ENCODE measurements at places on chromosomes 5 and 9.
A peak's percentile ranks its signal among the peaks of the same experiment; 100 is the strongest.

DNA sequence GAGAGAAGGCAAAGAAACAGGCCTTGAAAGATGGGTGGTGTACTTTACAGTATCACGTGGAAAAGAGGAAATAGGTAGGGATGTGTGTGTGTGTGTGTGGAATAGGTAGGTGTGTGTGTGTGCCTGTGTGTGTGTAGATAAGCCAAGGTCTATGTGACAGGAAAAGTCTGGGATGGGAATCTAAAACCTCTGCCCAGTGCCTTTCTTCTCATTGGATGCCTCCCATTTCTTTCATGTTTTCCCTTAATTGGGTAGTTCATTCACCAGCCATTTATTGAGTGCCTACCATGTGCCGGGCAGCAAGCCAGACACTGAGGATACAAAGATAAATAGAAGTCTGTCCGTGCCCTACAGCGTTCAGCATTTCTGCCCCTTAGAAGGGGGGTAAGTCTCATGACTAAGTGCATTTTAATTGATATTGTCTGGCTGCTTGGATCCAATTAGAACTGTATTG lies 1.0 kb downstream of the URM1 start:
- no peak for DNase-seq

DNA sequence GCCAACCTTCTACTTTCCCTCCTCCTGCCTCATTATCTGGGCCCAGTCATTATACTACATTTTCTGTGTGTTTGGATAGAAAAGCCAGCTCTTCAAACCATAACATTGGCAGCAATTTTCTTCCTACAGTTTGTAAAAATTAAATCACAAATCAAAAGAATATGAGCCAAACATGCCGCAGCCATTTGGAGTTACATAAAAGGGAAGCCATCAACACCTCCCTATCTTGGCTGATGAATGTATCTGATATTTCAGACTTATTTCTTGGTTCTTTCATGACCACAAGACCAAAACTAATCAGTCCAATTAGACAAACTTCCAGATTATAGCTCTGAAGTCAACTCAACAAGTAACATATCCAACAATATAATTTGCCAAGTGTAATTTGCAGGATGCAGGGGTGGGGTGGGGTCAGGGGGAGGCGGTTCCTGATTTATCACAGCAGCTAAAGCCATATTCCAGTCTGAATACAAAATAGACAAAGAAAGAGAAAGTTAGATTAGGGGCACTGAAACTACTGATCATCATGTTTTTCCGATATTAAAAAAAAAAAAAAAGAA lies 89.4 kb upstream of the CNTLN start:
- no peak for DNase-seq

DNA sequence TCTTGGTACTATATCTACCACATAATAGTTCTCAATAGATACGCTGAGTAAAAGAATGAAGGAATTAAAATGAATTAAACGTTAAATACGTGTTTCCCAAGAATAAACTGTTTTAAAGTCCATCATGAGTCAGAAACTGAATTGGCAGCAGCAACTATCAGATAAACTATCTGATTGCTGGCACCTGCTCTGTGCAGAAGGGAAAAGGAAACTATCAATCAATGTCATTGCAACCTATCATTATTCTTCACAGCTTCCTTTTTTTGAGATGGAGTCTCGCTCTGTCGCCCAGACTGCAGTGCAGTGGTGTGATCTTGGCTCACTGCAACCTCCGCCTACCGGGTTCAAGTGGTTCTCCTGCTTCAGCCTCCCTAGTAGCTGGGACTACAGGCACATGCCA lies 8.8 kb upstream of the WDR36 start:
- no peak for DNase-seq

- no peak for DNase-seq
Measured at GRCh38 chr5:40689438-40689837, 9.7 kb downstream of the PTGER4 start.

- DNase-seq = no peak
Measured at GRCh38 chr5:107294211-107294550, 376.6 kb downstream of the EFNA5 start.

GRCh38 chr9:137035937-137036336 lies 4.0 kb upstream of the FUT7 start:
- no peak for DNase-seq

GRCh38 chr5:126808521-126808988 lies 31.6 kb downstream of the LMNB1 start:
- no peak for DNase-seq

- no peak for DNase-seq
Measured at GRCh38 chr5:82290908-82291307, 12.8 kb upstream of the RPS23 start.

DNA sequence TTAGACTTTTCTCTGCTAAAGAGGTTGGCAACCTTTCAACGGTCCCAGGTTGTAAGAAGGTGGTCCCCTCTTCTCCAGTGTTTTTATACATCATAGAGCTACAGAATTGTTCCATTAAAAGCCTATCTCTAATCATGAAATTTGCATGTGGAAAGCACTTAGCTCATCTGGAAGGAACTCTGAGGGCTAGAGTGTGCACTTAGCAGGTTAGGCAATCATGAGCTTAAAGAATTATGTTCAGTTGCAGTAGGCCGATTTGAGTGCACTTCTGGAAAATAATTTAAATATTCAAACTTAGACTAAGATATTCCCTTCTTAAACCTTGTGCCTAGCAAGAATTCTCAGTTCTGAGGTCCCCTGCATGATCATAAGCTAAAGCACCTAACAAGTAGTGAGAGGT lies 468.7 kb downstream of the SPATA31D1 start:
- no peak for DNase-seq

DNA sequence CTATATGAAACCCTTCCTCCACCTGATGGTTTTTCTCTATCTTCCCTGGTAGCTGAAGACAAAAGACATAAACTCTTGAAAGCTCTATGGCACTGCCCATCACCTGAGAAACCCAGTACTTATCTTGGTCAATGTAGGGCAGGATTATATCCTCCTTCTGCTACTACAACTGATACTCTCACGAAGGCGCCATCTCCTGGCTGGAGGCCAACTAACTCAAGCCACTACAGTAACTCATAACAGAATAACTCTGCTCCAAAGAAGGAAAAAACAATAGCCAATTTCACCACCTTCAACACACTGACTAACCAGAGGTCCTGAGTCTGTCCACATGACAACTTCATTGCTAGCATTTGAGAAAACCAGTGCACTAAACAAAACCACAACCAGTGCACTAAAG lies 409.2 kb downstream of the CETN3 start:
- no peak for DNase-seq

GRCh38 chr9:89806371-89807100 lies 201.7 kb downstream of the GADD45G start:
- DNase-seq = no peak

DNA sequence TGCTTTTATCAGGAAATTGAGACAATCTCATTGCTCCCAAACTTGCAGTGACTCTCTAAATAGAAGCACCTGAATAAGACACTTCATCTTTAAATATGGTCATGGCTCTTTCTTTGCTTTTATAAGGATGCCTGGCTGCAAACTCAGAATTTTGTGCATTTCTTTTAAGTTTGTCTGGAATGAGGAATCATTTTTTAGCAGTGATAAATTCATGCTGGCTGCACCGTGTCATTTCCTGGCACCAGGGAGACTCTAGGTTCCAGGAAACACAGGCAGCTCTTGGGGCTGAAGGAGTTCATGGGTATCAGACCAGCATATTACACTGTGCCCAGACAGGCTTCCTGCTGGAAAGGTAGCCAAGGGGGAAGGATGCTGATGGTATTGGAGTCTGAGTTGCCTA lies 109.9 kb downstream of the NUDT12 start:
- no peak for DNase-seq

DNA sequence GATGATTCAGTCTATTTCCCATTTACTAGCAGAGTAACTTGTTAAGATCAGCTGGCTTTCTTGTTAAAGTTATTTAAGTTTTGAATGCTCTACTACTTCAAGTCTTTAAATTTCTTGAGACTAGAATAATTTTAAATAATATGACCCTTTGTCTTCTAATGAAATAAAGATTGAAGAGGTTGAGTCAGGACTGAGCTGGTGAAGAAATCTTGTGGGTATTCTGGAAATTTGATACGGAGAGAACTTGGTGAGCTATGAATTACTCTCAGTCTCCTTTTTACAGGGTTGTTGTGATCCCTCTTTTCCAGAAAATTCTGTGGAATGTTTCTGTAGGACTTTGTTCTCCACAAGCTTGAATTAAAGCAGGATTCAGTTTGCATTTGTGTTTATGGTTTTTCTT lies 29.3 kb downstream of the RNF20 start:
- no peak for DNase-seq

- DNase-seq = peak; percentile 52
Measured at GRCh38 chr9:5870691-5871090, 20.0 kb upstream of the MLANA start.

DNA sequence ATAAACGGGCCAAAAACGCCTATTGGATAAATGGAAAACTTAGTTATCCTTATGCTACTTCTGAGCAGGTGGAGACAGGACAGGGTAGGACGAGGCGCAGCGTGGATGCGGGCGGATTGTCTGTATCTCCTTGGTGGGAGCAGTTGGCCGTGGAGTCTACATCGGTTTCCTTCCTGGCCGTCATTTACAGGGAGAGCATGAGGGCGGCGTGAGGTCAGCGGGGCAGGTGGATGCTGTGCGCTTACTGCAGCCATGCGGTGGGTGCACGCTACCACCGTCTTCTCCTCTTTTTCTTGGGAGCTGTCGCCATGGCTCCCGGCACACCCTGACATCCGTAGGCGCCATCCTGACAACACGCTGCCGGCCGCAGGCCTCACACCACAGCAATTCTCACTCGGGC lies 121.3 kb downstream of the ADAMTS2 start:
- DNase-seq = peak; percentile 40

DNA sequence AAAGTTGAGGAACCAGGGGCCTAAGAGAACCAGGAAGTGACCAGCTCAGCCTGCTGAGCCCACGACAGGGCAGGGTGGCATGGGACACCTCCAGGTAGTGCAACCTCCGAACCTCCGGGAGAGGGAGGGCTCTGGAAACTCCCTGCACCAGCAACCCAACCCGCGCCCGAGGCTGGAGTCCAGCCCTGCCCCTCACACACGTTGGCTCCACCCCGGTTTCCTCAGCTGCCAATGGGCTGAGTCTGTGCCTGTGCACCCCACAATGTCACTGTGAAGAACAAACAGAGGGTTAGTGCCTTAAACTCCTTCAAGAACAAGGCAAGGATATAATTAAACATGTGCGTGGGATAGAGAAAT lies 17.0 kb upstream of the UNC5A start:
- no peak for DNase-seq

- no peak for DNase-seq
Measured at GRCh38 chr5:153860195-153860886, 178.4 kb downstream of the FAM114A2 start.

DNA sequence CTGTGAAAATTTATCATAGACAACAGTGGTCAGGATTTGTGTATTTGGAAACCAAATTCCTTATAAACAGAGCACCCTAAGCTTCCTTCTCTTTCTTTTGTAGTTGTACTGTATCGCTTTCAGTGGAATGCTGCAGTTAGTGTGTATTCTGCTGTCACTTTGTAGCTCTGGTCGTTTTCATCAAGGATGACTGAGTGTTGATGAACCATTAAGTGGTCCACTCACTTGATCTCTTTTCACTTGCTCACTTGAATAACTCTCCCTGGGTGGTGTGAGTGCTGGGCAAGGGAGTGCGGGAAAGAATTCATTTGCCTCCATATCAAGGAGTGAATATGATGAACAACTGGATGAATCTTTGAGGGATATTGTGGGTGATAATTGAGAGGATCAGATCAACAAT lies 1225.7 kb upstream of the WWC1 start:
- no peak for DNase-seq

- DNase-seq = no peak
Measured at GRCh38 chr5:146796144-146796543, 82.4 kb downstream of the PPP2R2B start.

DNA sequence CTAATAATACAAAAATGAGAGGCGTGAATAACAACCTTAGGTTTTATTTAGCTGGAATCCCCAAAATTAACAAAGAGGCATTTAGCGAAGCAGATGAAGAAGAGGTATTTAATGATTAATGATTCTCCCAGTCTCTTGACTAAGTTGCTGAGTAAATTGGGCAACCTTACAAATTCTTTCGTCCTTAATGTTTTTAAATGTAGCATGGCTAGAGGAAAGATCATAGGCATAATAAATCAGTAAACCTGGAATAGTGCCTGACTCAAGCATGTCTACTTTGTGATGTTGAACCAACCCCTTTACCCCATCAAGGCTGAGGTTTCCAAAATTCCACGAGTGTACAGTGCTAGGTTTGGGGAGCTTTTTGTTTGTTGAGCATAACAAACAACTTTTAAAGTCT lies 7.9 kb downstream of the BHMT start:
- no peak for DNase-seq
